Mesothelial cell of epicardium (in vitro differentiated cells): ENCODE measurements at places on chromosomes 5 and 9.

GRCh38 chr5:67246108-67246507 is 49.5 kb upstream of the CD180 start:
- H3K27me3 ChIP-seq: no peaks in the 10 kb centered on the region
- peaks cover 33% of the 10 kb centered on the region for H3K4me1 ChIP-seq
- no peak for DNase-seq
- H3K36me3 ChIP-seq: no peaks in the 10 kb centered on the region

DNA sequence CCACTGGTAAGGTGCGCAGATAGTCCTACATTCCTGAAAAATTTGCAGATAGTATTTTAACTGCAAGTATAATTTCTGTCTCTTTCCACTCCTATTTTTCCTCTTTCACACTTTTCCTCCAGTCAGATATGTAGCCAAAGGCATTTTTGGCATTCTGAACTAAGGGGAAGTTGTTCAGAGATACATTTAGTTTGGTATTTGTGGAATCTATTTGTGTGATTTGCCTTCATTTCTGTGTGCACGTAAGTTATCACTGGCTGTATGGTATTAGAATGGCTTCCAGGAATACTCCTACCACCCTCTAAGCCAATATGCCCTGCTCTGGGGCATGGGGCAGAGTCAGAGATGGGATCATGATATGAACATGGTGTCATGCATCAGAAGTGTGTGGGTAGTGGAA is 45.8 kb upstream of the GRAMD2B start:
- DNase-seq: no peak
- peaks cover 3% of the 10 kb centered on the region for H3K36me3 ChIP-seq
- H3K4me3 ChIP-seq: no peak overlapping the region
- peak overlapping the region; percentile 55 for H3K27ac ChIP-seq

- H3K4me1 ChIP-seq: no peaks in the 10 kb centered on the region
- no peak for DNase-seq
- H3K27ac ChIP-seq: no peak overlapping the region
- H3K4me3 ChIP-seq: no peak overlapping the region
Measured at GRCh38 chr9:127528422-127529251, 77.3 kb downstream of the LRSAM1 start.

- no peaks in the 10 kb centered on the region for H3K36me3 ChIP-seq
- no peak for DNase-seq
- H3K27me3 ChIP-seq: no peaks in the 10 kb centered on the region
- no peak overlapping the region for H3K4me3 ChIP-seq
- peaks cover 20% of the 10 kb centered on the region for H3K4me1 ChIP-seq
- no peak overlapping the region for H3K27ac ChIP-seq
Measured at GRCh38 chr9:78986446-78986845, 585.3 kb upstream of the TLE4 start.

- no peak overlapping the region for H3K27ac ChIP-seq
- peaks cover under 1% of the 10 kb centered on the region for H3K36me3 ChIP-seq
- no peak overlapping the region for H3K4me3 ChIP-seq
Measured at GRCh38 chr5:100446879-100447430, 88.2 kb upstream of the FAM174A start.

DNA sequence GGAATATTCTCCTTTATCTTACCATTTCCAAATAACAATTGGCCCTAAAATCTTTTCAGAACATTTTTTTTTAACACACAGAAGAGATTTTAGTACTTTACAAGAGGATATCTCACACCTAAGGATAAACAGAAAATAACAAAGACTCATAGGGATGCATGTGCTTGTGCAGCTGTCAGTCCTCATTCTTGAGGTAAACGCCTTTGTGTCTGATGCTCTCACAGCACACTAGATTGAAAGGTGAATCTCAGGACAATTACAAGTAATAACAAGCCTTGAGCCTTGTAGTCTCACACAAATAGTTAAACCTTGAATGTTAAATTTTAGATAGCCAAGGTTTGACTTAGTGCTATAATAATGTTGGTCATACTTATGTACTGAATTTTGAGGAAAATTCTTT is 439.2 kb downstream of the PTPRD start:
- H3K27me3 ChIP-seq: no peaks in the 10 kb centered on the region
- no peaks in the 10 kb centered on the region for H3K36me3 ChIP-seq
- no peak for DNase-seq

DNA sequence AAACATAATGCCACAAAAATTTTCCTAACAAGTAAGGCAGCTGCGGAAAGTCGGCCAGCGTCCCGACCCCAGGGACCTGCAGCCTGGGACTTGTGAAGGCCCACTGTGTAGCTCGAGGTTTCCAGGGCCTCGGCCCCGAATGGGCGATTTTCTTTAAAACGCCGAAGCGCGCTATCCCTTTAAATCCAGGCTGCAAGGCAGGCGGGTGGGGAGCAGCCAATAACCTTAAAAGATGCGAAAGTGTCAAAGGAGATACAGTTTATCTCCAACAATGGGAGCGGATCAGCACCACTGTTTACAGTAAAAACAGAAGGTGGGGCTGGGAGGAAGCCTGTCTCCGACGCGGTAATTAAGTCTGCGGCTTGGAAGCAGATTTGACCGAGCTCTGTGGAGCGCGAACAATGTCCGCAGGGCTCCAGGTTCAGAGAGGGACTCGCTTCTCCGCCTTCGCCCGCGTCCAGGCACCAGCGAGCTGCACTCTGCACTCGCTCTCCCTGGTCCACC is 1.7 kb upstream of the ZSWIM6 start:
- peak; percentile 41 for DNase-seq
- H3K4me1 ChIP-seq: peaks cover 36% of the 10 kb centered on the region
- H3K27ac ChIP-seq: peak overlapping the region; percentile 95
- H3K36me3 ChIP-seq: no peaks in the 10 kb centered on the region

DNA sequence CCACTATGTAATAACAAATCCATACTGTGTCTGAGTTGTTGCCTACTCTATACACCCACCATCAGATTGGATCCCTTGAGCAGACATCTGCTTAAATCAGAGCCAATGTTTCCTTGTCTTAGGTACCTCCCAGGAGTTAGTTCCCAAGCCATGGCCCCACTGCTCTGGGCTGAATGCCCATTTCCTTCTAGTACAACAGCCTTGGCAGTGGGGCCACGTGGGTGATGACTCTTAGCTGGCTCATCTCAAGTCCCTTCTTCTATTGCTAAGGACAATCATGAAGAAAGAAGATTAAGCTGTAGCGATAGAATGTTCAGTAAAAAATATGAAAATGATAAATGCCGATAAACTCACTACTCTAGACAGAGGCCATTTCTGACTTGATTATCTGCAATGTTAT is 16.6 kb downstream of the PTGR1 start:
- DNase-seq: no peak
- no peaks in the 10 kb centered on the region for H3K27me3 ChIP-seq
- no peak overlapping the region for H3K4me3 ChIP-seq
- no peaks in the 10 kb centered on the region for H3K4me1 ChIP-seq
- H3K27ac ChIP-seq: no peak overlapping the region

- H3K4me1 ChIP-seq: peaks cover 4% of the 10 kb centered on the region
- no peaks in the 10 kb centered on the region for H3K36me3 ChIP-seq
- peaks cover 8% of the 10 kb centered on the region for H3K27me3 ChIP-seq
- no peak for DNase-seq
- no peak overlapping the region for H3K4me3 ChIP-seq
Measured at GRCh38 chr5:148206620-148207019, 3.8 kb downstream of the SPINK6 start.

- peaks cover 64% of the 10 kb centered on the region for H3K4me1 ChIP-seq
- peaks cover 3% of the 10 kb centered on the region for H3K36me3 ChIP-seq
- DNase-seq: no peak
- H3K27me3 ChIP-seq: peaks cover 3% of the 10 kb centered on the region
Measured at GRCh38 chr9:123375469-123376132, 19.6 kb downstream of the CRB2 start.

GRCh38 chr5:176389135-176390123 is 878 bp downstream of the HIGD2A start:
- H3K27ac ChIP-seq: peak overlapping the region; percentile 100
- DNase-seq: no peak
- H3K4me3 ChIP-seq: peak overlapping the region; percentile 99
- no peaks in the 10 kb centered on the region for H3K27me3 ChIP-seq
- H3K4me1 ChIP-seq: peaks cover 20% of the 10 kb centered on the region

DNA sequence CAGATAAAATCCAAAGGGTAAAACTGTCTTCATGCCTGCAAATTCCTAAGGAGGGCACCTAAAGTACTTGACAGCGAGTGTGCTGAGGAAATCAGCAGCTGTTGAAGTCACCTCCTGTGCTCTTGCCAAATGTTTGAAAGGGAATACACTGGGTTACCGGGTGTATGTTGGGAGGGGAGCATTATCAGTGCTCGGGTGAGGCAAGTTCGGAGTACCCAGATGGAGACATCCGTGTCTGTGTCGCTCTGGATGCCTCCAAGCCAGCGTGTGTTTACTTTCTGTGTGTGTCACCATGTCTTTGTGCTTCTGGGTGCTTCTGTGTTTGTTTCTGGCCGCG is 727 bp upstream of the ADRB2 start:
- peak overlapping the region; percentile 79 for H3K4me3 ChIP-seq
- no peak for DNase-seq
- no peaks in the 10 kb centered on the region for H3K36me3 ChIP-seq
- peaks cover 12% of the 10 kb centered on the region for H3K4me1 ChIP-seq
- H3K27ac ChIP-seq: peak overlapping the region; percentile 62

DNA sequence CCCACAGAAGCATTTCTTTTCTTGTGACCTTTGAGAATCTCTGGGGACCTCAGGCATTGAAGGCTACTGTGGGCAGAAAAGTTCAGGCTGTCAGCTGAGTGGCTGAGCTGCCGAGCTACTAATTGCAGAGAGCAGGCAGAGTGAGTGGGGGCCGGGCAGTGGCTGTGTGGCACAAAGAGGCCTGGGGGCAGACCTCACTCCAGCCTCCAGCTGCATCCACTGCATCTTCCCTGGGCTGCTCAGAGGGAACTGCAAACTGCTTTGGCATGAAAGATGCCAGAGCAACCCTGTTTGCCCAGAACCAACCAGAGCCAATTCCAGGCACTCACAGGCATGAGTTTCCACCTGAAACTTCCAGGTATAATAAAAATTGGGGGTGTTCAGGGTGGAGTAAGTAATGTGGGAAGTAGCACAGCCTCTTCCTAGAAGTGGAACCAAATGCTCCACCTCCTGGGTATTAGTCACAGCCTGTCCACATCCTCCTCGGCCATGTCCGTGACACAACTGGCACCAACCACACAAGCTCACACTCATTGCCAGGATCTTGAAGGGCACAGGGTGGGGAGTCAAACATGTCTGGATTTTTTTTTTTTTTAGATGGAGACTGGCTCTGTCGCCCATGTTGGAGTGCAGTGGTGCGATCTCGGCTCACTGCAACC is 548.9 kb downstream of the BNC2 start:
- H3K27ac ChIP-seq: no peak overlapping the region
- no peaks in the 10 kb centered on the region for H3K4me1 ChIP-seq
- peaks cover 3% of the 10 kb centered on the region for H3K36me3 ChIP-seq
- DNase-seq: no peak
- H3K4me3 ChIP-seq: no peak overlapping the region
- H3K27me3 ChIP-seq: no peaks in the 10 kb centered on the region

DNA sequence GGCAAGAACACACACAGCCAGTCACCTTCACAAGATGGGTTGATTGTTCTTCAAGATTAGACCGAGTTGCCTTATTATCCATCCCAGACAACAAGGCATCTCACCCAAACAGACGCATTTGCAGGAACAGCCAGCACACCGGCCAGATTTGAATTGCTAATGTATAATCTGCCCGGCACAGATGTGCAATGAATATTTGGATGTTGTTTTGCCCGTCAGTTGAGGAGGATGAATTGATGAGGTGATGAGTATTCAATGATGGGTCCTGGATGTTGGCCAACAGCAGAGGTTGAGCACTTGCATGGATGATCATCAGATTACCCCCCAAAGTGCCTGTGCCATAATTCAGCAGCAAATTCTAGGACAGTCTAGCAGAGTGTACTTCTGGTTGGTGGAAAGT is 20.1 kb downstream of the ALG2 start:
- no peaks in the 10 kb centered on the region for H3K4me1 ChIP-seq
- H3K4me3 ChIP-seq: no peak overlapping the region
- H3K36me3 ChIP-seq: no peaks in the 10 kb centered on the region
- DNase-seq: no peak
- H3K27ac ChIP-seq: no peak overlapping the region

- no peak overlapping the region for H3K4me3 ChIP-seq
- DNase-seq: no peak
- peaks cover 26% of the 10 kb centered on the region for H3K36me3 ChIP-seq
- H3K27me3 ChIP-seq: no peaks in the 10 kb centered on the region
Measured at GRCh38 chr9:80866121-80866520, 823.2 kb downstream of the TLE1 start.

GRCh38 chr5:23977365-23977764 is 470.0 kb downstream of the PRDM9 start:
- H3K4me3 ChIP-seq: no peak overlapping the region
- no peaks in the 10 kb centered on the region for H3K4me1 ChIP-seq
- DNase-seq: no peak
- no peaks in the 10 kb centered on the region for H3K27me3 ChIP-seq

DNA sequence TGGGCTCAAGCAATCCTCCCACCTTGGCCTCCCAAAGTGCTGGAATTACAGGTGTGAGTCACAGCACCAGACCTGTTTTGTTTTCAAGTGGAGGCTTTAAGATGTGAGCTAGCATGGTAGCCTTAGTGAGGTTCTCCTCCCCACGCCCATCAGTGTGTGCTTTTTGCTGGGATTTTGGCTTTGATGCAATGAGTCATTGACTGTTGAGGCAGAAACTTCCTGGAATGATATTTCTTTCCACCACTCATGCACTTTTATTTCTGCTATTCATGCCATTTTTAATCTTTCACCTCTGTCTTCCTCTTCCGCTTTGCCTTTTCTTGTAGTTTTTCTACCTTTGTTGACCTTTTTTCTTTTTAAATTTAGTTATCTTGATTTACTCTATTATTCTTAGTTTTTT is 4.2 kb upstream of the NFIL3 start:
- H3K27me3 ChIP-seq: peaks cover 28% of the 10 kb centered on the region
- no peak for DNase-seq
- H3K27ac ChIP-seq: no peak overlapping the region
- no peak overlapping the region for H3K4me3 ChIP-seq
- peaks cover 24% of the 10 kb centered on the region for H3K4me1 ChIP-seq

GRCh38 chr5:42953041-42953440 is 87.1 kb downstream of the ANXA2R start:
- H3K27ac ChIP-seq: no peak overlapping the region
- no peaks in the 10 kb centered on the region for H3K36me3 ChIP-seq
- no peak for DNase-seq

GRCh38 chr9:89052470-89053097 is 61.3 kb downstream of the S1PR3 start:
- H3K4me1 ChIP-seq: peaks cover 2% of the 10 kb centered on the region
- no peaks in the 10 kb centered on the region for H3K27me3 ChIP-seq
- H3K27ac ChIP-seq: no peak overlapping the region
- no peaks in the 10 kb centered on the region for H3K36me3 ChIP-seq
